ENCODE measurements at places on chromosomes 4 and X. TPM values are rescaled to one million over a fixed set of nuclear protein-coding genes. Genes with fewer than 3 reads are reported as not detected.

- ATAC-seq, result peak; percentile 15
Observed at GRCh38 chrX:133414406-133415275, 648 bp downstream of the GPC4 start.

DNA sequence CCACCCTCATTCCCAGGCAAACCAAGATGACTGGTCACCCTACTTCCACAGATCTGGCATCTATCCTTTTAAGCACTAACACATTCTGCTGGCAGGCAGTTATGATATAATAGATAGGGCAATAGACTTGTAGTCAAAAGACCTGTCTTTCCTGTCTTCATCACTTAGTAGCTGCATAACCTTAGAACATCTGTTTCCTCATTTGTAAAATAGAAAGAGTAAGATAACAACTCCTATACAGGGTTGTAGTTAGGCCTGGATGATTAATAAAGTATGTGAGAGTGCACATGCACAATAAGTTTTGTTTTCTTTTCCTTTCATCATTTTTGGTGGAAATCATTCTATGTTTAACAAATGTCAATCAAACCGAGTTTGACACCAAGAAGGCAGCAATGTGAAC is 72.1 kb downstream of the GPR82 start:
- no peak for ATAC-seq

DNA sequence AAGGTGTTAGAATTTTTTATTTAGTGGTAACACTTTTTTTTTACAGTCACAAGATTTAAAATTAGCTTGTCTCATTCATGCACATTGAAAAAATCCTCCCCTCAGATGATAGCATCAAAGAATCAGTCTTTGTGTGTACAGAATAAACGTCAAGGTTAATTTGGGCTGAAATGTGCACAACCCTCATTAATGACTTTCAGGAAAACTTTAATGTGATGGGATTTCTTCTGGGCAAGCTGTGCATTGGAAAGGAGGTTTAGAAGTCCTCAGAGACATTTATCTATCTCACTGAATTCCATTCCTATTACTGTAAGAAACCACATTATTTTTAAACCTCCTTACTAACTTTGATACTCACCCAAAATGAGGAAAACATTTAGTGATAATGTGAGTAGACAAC is 88.2 kb upstream of the TECRL start:
- ATAC-seq, result no peak

DNA sequence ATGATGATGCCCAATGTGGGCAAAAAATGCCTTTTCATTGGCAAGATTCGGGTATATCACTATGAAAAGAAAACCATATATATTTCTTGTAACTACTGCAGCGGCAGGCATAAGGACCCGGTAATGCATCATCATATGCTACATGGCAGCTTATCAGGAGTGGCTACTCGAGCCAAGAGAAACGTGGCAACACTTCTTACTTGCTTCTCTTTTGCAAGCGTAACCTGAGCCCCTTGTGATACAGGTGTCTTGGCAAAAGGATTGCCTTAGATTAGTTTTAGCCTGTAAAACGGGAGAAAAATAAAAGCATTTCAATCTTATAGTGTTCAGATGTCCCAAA is 280.3 kb downstream of the SPRY1 start:
- ATAC-seq, result no peak

The UGT2A3 gene
- total RNA-seq, result not detected
